ENCODE measurements at places on chromosomes 12 and 14.

DNA sequence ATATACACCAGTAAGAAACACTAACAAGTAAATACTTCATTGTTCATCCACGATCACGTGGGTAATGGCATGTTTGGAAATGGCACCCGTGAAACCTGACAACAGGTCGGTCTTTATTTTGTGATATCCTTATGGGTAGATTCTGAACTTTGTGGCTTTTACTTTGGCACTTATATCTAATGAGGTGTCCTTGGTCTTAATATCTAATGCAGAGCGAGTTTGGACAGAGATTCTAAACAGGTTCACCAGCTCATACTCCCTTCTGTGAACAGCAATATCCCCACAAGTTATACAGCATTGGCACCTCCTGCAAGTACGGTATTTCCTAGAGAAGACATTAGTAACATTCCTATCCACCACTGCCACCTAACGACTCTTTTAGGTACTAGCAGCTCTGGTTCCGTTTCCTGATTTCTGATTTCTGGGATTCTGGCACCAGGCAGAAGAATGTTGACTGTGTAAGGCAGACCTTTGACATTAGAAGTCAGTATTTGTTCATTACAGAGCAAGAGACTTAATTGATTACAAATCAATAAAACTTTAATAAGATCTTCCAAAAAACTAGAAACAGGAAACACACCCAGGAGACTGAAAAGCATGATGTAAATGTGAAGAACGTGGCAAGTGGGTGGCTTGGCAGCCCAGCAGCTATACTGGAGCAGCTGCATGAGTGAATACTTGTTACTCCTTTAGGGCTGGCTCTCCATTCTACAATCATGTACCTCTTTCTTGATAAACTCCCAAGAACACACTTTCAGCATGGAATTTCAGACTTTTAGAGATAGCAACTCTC lies 2.5 kb downstream of the ANG start:
- peak; percentile 69 for DNase-seq

DNA sequence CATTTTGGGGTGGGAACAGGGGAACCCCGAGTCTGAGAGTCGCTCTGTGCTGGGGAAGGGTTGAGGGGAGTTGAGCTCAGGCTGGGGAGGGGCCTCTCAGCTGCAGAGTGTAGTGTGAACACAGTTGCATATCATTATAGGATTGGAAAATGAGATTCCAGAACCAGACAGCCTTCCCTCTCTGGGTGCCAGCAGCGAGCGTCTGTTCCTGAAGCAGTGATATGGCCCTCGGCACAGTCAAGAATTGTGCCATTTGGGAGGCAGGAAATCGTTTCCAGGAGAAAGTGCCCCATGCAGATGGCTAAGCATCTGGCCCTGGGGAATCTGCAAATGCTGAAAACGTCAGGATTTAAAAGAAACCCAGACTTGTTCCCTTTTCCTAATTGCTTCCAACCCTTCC lies 70.4 kb upstream of the SFSWAP start:
- no peak for DNase-seq

DNA sequence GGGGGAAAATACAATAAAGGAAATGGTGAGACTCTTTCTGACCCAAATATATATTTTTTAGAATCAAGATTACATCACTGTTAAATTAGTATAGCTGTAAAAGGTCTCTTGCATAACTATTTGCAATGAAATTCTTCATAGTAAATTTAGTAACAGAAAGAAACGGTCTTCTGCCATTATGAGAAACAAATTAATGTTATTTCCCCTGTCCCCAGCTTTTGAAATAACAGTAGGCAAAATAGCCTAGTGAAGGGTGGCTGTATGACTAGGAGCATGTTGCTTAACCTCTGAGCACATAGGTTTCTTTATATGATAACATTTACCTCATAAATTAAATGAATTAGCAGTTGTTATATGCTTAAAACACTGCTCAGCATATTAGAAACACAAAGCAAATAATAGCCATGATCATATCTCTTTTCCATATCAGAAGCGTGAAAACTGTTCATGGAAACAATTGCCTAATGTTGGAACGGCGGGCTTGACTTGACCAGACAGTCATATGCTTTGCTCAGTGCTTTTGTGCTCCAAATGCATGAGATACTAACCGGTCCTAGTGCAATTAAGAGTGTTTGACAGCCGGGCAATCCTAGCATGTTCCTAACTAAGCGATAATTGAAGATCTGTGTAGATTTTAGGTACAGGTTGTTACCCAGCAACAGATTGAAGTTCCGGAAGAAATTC lies 24.0 kb downstream of the BHLHE41 start:
- DNase-seq: no peak

DNA sequence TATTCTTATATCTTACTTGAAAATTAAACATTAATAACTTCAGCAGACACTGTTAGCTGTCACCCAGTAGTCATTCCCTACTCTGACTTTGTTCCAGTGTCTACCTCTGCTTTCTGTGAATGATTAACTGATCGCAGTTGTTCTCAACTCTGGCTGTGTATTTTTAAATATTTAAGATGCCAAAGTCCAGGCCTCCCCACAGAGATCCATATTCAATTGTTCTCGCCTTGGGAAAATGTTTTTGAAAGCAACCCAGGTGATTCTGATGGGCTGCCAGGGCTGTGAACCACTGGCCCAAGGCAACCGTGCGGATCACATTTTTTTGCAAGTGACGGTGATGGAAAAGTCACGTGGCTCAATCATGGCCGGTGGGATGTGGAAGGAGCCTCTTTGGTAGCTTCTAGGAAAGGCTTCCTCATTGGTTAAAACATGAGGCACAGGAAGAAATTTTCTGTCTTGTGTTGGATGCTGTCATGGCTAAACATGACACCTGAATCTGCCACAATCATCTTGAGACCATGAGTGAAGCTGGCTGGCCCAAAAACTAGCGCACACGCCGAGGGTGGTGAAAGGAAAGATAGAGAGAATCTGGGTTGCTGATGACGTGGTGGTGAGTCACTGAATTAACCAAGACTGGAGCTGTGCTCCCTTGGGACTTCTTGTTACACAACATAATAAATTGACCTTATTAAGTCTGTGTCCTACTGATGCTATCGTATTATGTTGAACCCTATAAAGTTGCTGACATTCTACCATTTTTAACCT lies 37.2 kb downstream of the RDH12 start:
- DNase-seq: no peak

- peak; percentile 84 for DNase-seq
Measured at GRCh38 chr12:94100990-94101737, 47.2 kb upstream of the PLXNC1 start.

DNA sequence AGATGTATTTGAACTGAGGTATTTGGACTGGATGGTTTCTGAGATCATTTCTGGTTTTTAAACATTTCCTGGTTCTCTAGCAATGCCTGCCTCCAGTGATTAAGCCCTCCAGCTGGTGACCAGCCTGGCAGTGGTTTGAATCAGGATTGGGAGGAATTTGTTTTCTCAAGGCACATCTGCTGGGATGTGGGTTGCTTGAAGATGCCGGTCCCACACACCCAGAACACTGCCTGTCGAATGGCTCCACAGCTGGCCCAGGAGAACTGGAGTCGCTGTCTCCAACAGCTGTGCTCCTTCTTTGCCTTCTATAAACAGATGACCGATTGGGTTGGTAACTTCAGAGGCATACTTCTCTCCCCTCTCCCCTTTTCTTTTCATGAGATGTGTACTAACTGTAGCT lies 258.0 kb upstream of the DDHD1 start:
- DNase-seq: no peak

DNA sequence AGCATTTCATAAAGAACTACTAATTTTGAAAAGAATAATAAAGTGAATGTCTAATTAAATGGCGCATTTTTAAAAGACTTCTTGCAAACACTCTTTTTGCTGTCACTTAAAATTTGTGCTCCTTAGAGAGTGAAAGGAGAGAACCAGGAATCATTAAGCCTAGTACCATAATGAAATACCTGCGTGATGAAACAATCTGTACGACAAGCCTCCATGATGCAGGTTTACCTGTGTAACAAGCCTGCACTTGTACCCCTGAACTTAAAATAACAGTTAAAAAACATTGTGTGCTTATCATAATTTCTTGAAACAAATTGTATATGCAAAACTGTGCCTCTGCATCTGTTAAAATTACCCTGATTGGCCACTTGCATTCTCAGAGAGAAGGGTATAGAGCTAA lies 108.1 kb downstream of the MGAT4C start:
- no peak for DNase-seq

DNA sequence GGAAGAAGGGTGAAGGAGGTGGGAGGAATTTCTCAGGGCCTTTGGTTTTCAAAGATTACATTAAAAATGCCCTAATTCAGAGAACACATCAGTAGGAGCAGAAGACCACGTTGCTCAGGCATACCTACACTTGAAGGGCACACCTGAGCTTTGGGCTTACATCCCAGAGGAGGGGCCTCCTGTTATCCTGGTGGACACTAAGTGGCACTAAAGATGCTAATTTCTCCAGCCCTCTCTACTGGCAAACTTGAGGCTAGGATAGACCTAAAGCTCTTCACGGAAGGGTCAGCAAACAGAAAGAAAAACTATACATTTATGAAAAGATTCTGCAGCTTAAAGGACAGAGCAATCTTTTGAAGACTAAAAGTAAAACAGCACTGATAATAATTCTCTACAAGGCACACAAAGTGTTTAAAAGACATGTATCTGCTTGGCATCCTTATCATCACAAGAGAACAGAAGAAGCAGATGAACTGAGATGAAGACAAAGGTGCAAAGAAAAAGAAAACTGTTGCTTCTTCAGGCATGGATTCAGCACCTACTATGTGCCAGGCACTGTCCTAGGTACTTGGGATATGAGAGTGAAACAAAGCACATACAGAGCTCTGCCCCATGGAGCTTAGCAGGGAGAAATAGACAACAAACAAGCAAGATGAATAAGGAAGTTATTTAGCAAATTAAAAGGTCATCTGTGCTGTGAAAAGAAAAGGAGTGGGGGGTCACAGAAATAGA lies 137.5 kb downstream of the NUAK1 start:
- no peak for DNase-seq

DNA sequence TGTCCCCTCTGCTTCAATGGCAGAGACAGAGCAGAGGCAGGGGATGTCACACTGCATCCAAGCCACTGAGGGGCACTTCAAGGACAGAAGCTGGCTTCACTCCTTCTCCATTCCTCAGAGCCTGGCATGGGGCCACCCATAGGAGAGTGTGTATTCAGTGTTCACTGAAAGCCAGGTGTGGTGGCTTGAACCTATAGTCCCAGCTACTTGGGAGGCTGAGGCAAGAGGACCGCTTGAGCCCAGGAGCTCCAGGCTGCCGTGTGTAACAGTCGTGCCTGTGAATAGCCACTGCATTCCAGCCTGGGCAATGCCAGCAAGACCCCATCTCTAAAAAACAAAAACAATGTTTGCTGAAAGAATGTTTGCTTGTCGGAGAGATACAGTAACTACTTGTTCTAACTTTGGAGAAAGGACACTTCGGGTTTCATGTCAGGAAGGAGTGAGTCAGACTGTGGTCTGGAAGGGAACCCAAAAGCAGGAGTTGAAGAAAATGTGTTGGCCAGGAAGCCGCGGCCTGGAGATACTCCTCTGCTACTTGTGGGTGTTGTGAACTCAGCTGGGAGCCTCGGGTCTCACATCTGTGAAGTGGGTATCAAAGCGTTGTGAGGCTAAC lies 43.4 kb downstream of the ELK3 start:
- DNase-seq: no peak

GRCh38 chr12:25074954-25075353 lies 120.0 kb downstream of the DNAI7 start:
- DNase-seq: peak; percentile 24

DNA sequence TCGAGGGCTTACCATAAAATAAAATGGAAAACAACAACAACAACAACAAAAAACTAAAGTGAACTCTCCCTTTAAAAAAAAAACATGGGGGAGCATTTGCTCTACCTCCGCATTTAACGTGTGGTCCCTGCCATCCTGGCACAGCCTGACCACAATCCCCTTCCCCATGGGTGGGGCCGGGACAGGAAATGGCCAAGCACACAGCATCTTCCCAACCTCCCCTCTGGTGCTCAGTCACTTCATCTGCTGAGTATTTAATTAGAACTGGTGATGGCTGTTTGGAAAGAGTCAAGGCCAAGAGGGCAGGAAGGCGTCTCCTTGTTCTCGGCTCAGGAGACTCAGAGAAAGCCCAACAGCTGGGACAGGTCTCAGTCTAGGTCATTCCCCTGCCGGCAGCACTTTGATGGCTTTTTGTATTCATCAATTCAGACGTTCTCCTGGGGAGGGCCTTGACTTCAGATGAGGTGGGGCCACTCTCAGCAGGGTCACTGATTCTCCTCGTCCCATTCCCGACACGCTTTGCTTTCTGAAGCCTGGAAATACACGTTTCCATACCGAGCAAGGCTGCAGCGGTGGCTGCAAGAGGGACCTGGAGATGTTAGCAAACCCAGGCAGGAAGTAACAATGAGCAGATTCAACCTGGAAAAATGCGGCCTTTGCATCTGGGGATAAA lies 44.4 kb downstream of the ANO2 start:
- no peak for DNase-seq

GRCh38 chr14:68749487-68750475 lies 43.1 kb downstream of the ZFP36L1 start:
- DNase-seq: no peak

DNA sequence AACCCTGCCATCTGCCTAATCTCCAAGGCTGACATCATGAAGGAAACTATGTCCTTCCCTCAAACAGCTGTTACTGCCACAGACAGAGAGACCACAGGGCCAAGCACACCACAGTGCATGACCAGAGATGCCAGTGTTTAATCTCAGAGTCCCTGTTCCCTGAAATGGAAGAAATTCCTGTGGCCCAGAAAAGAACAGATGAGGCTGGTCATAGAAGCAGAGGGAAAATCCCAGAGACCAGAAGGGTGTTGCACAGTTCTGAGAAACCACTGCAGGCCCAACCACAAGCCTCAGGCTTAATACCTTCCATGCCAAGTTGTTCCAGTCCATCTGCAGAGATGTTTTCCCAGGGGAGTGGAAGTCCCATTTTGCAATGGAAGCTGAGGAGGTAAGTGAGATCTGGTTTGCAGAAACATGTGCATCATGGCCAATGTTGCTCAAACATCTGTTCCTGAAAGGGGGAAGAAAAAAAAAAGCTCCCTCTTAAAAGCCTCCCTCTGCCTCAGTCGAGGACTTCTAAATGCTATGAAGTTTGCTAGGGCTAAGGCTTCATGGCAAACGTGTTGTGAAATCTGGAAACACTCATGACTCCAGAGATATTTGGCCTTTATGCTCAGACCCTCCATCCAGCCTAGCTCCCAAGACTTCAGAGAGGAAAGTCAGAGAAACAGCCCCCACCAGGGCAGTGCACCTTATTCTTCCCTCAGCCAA lies 98.6 kb downstream of the SCARB1 start:
- no peak for DNase-seq

GRCh38 chr14:103817595-103817994 lies 29.8 kb downstream of the PPP1R13B start:
- DNase-seq: no peak

DNA sequence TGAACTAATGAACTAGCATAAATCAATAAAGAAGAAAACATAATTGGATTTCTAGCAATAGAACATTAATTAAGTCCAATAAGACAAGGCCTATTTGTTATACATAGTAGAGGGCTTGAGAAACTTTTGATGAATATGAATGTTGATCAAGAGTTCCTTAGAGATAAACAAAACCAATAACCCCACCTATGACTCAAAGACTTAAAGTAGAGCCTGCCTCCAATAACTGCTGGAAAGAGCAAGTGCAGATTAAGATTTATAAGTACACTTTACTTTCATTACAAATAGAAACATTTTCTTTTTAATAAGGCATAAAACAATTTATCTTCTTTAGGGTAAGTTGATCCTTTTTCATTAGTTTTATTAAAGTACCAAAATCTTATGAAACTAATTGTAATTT lies 185.7 kb downstream of the SRGAP1 start:
- DNase-seq: no peak

Measured in GM10248 (cell line).